ENCODE measurements at places on chromosomes 2 and 18.

GRCh38 chr2:120017201-120017600, 4.3 kb downstream of the EPB41L5 start:
- no peak overlapping the region for H3K4me3 ChIP-seq
- no peaks in the 10 kb centered on the region for H3K36me3 ChIP-seq
- peaks cover 8% of the 10 kb centered on the region for H3K27me3 ChIP-seq

- H3K4me1 ChIP-seq: no peaks in the 10 kb centered on the region
- DNase-seq: no peak
- H3K27ac ChIP-seq: no peak overlapping the region
- H3K36me3 ChIP-seq: no peaks in the 10 kb centered on the region
- H3K4me3 ChIP-seq: no peak overlapping the region
Observed at GRCh38 chr2:192697880-192698279, 503.1 kb upstream of the TMEFF2 start.

GRCh38 chr18:56815926-56816325, 164.8 kb downstream of the WDR7 start:
- H3K4me3 ChIP-seq: no peak overlapping the region
- H3K36me3 ChIP-seq: peaks cover 5% of the 10 kb centered on the region
- no peak overlapping the region for H3K27ac ChIP-seq
- H3K4me1 ChIP-seq: no peaks in the 10 kb centered on the region
- DNase-seq: no peak

DNA sequence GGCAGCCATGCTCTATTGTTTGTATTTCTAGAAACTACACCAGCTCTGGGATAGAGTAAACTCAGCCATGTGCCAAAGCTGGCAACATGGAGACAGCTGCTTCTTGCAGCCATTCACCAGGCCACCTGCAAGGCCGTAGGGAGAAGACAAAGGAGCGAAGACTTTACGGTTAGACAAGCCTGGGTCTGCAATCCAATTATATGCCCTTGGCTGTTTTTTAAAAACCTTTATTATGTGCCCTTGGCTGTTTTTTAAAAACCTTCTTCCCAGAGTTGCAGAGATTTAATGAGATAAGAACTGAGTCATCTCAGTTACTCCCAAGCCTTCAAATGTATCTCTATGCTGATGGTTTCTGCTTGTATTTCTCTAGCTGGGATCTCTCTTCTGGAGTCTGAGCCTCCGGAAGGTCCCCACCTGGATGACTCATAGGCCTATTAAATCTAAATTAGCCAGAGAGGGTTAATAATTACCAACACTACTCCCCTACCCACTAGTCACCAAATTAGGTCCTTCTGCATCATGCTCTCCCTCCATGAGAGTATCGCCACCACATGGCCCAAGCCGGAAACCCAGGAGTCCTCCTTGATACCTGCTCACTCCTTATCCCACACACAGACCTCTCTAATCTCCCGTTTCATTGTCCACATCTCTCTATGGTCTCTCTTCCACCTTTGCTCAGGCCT, 17.5 kb upstream of the DPP4 start:
- H3K36me3 ChIP-seq: no peaks in the 10 kb centered on the region
- no peak overlapping the region for H3K4me3 ChIP-seq
- peaks cover 7% of the 10 kb centered on the region for H3K4me1 ChIP-seq
- no peaks in the 10 kb centered on the region for H3K27me3 ChIP-seq
- H3K27ac ChIP-seq: no peak overlapping the region

DNA sequence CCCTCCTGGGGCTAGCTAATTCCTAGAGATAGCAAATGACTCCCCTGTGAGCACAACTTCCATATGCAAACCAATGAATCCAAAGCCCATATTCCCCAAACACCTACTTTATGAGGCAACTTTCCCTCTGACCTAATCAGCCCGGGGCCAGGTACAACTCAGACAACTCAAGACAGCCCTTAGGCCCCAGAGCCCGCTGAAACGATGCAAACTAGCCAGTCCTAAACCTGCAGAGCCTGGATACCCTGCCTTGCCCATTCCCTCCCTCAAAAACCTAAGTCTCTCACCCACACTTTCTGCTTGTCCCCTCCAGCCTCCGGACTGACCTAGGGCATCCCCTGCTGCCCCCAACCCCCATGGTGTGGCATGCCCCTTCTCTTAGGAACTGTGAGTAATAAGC, 142.8 kb downstream of the ACTR3 start:
- DNase-seq: no peak
- no peak overlapping the region for H3K27ac ChIP-seq
- H3K4me3 ChIP-seq: no peak overlapping the region
- H3K36me3 ChIP-seq: no peaks in the 10 kb centered on the region

- H3K36me3 ChIP-seq: no peaks in the 10 kb centered on the region
- no peak overlapping the region for H3K27ac ChIP-seq
- H3K27me3 ChIP-seq: no peaks in the 10 kb centered on the region
- no peak overlapping the region for H3K4me3 ChIP-seq
Observed at GRCh38 chr18:6629635-6630140, 99.8 kb upstream of the ARHGAP28 start.

DNA sequence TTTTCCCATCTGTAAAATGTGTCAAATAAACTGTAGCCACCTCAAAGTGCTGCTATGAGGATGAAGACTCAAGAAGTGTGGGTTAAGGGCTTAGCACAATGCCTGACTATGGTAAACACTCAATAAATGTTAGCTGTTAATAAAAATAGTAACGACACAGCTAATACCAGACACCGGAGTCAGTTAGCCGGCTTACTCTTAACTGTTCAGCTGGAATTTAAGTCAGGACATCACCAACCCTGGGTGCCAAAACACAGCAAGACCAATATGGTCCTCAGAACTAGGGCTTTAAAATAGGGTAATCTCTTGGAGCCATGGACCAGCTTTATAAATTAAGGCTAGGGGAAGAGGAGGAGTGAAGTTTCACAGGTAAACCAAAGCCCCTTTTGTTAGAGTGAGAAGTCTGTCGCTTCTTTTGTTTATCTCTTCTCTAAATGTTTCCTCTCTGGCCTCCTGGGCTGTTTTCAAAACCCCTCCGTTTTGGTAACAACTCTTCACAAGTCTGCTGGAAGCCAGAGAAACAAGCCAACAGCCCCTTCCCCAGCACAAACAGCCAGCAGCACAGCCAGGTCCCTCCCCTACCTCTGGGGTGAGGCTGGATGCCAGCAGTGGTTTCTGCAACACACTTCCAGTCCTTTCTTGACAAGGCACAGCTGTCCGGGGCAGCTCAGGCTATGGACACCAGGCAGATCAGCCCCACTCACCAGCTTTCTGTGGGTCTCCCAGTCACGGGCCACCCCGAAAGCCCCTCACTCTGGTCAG, 13.8 kb upstream of the FZD7 start:
- H3K27ac ChIP-seq: no peak overlapping the region
- no peak overlapping the region for H3K4me3 ChIP-seq
- H3K27me3 ChIP-seq: peaks cover 16% of the 10 kb centered on the region
- no peak for DNase-seq
- H3K4me1 ChIP-seq: no peaks in the 10 kb centered on the region

DNA sequence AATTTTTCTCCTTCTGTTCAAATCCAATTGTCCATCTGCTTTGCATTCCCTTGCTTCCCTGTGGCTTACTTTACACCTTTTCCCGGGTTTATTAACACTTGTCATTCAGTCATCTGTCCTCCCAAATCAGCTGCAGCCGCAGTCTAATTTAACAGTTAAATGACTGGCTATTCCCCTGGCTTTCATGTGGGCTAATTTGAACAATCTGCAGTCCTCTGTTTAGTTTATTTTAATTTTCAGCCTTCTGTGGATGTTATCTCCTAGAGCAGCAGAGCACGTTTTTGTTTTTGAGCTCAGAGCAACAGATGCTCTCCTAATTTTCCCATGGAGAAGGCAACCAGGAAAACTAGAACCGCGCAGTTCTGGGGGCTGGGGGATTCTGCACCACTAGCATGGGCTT, 55.0 kb downstream of the MEP1B start:
- H3K4me1 ChIP-seq: no peaks in the 10 kb centered on the region
- DNase-seq: no peak
- H3K4me3 ChIP-seq: no peak overlapping the region
- peaks cover 25% of the 10 kb centered on the region for H3K27me3 ChIP-seq
- no peaks in the 10 kb centered on the region for H3K36me3 ChIP-seq
- no peak overlapping the region for H3K27ac ChIP-seq

- peaks cover 7% of the 10 kb centered on the region for H3K4me1 ChIP-seq
- no peak for DNase-seq
- H3K27me3 ChIP-seq: peaks cover 93% of the 10 kb centered on the region
- H3K4me3 ChIP-seq: no peak overlapping the region
Observed at GRCh38 chr2:176088048-176088936, 4.2 kb upstream of the HOXD13 start.

GRCh38 chr2:180146541-180146940, 139.4 kb upstream of the CWC22 start:
- H3K27me3 ChIP-seq: peaks cover 7% of the 10 kb centered on the region
- no peaks in the 10 kb centered on the region for H3K36me3 ChIP-seq
- no peak for DNase-seq

- H3K27ac ChIP-seq: peak overlapping the region; percentile 81
- H3K27me3 ChIP-seq: no peaks in the 10 kb centered on the region
- H3K4me3 ChIP-seq: peak overlapping the region; percentile 13
- peaks cover 69% of the 10 kb centered on the region for H3K36me3 ChIP-seq
- DNase-seq: no peak
Observed at GRCh38 chr18:2681993-2682603, 26.6 kb downstream of the SMCHD1 start.

- H3K27me3 ChIP-seq: no peaks in the 10 kb centered on the region
- DNase-seq: no peak
- no peaks in the 10 kb centered on the region for H3K36me3 ChIP-seq
- H3K27ac ChIP-seq: no peak overlapping the region
Observed at GRCh38 chr18:43661570-43661969, 384.3 kb upstream of the SYT4 start.

- H3K4me1 ChIP-seq: no peaks in the 10 kb centered on the region
- peaks cover 16% of the 10 kb centered on the region for H3K27me3 ChIP-seq
- no peak overlapping the region for H3K27ac ChIP-seq
- no peaks in the 10 kb centered on the region for H3K36me3 ChIP-seq
Observed at GRCh38 chr2:235779444-235779896, 285.6 kb downstream of the AGAP1 start.

DNA sequence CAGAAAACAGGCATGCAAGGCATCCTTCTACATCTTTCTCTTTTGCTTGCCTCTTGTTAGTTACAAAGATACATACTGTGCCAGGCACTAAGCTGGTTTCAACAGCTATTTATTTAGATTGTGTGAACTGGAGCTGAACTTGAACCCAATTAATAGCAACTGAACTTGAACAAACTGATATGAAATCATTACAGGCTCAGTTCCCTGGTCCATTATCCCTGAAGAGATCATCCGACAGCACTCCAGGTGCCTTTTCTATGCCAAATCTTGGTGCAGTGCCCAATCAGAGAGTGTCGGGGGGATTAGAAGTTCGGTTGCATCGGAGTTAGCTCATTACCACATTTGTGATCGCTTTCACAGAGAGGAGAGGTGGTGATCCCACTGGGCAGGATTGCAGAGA, 477.6 kb downstream of the PARD3B start:
- H3K27ac ChIP-seq: no peak overlapping the region
- no peak overlapping the region for H3K4me3 ChIP-seq
- H3K4me1 ChIP-seq: peaks cover 6% of the 10 kb centered on the region
- no peaks in the 10 kb centered on the region for H3K36me3 ChIP-seq

GRCh38 chr2:101766871-101767739, 69.6 kb downstream of the MAP4K4 start:
- no peak overlapping the region for H3K4me3 ChIP-seq
- H3K27ac ChIP-seq: no peak overlapping the region
- H3K4me1 ChIP-seq: peaks cover 38% of the 10 kb centered on the region
- DNase-seq: no peak
- no peaks in the 10 kb centered on the region for H3K27me3 ChIP-seq

GRCh38 chr2:172540421-172540820, 15.5 kb upstream of the PDK1 start:
- no peak for DNase-seq
- H3K27ac ChIP-seq: no peak overlapping the region
- peaks cover 40% of the 10 kb centered on the region for H3K36me3 ChIP-seq
- no peak overlapping the region for H3K4me3 ChIP-seq

- H3K4me1 ChIP-seq: no peaks in the 10 kb centered on the region
- no peak overlapping the region for H3K27ac ChIP-seq
- H3K36me3 ChIP-seq: no peaks in the 10 kb centered on the region
- H3K4me3 ChIP-seq: no peak overlapping the region
Observed at GRCh38 chr2:196555726-196556125, 83.8 kb upstream of the CCDC150 start.

- H3K4me3 ChIP-seq: peak overlapping the region; percentile 88
- H3K36me3 ChIP-seq: peaks cover 1% of the 10 kb centered on the region
- no peaks in the 10 kb centered on the region for H3K27me3 ChIP-seq
Observed at GRCh38 chr2:84458551-84459017, 496 bp downstream of the SUCLG1 start.

DNA sequence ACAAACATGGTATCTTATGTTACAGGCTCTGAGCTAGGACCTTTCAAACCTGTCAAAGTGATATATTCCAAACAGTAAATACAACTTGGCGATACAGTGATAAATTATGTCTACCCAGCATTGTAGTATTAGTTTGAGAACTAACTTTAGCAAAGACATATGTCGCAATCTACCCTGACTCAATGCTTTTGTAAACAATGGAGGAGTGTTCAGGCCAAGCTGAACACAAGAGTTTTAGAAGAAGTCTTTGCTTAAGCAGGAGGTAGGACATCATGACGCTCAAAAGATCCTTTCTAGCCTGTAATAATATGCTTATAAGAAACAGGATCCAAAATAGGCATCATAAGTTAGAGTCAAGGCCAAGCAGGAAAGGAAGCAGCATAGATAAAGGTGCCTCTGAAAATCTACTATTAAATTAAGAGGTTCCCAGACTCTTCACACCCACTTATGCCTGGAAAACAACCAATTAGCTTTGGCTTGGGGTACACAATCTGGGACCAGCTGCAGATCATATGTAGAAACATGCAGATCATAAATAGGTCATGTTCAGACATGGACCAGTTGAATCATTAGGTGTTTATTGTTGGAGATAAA, 132.5 kb downstream of the CSRNP3 start:
- no peaks in the 10 kb centered on the region for H3K36me3 ChIP-seq
- no peaks in the 10 kb centered on the region for H3K27me3 ChIP-seq
- H3K27ac ChIP-seq: no peak overlapping the region
- no peaks in the 10 kb centered on the region for H3K4me1 ChIP-seq
- no peak for DNase-seq
- H3K4me3 ChIP-seq: no peak overlapping the region

GRCh38 chr2:232405943-232406510, 617 bp upstream of the ALPG start:
- peaks cover 13% of the 10 kb centered on the region for H3K27me3 ChIP-seq
- H3K27ac ChIP-seq: no peak overlapping the region
- no peaks in the 10 kb centered on the region for H3K36me3 ChIP-seq
- H3K4me3 ChIP-seq: no peak overlapping the region
- no peaks in the 10 kb centered on the region for H3K4me1 ChIP-seq
- DNase-seq: no peak

GRCh38 chr2:164009756-164010337, 274.0 kb upstream of the FIGN start:
- no peaks in the 10 kb centered on the region for H3K36me3 ChIP-seq
- H3K27me3 ChIP-seq: no peaks in the 10 kb centered on the region
- H3K4me3 ChIP-seq: no peak overlapping the region
- no peak overlapping the region for H3K27ac ChIP-seq

All from activated CD8-positive, alpha-beta memory T cell treated with anti-CD3 and anti-CD28 coated beads, Interleukin-2, amount 10 ng/mL, durations not matched to agents 7 days and 5 days (primary cell).